ENCODE measurements at places on chromosomes 7 and 10.

- no peak for DNase-seq
Measured at GRCh38 chr10:21432266-21432665, 93.2 kb downstream of the SKIDA1 start.

GRCh38 chr10:115977855-115978254 lies 295.2 kb downstream of the GFRA1 start:
- no peak for DNase-seq

GRCh38 chr7:41581041-41581440 lies 121.8 kb downstream of the INHBA start:
- no peak for DNase-seq

GRCh38 chr7:108077709-108078108 lies 52.5 kb downstream of the LAMB4 start:
- DNase-seq, result no peak

DNA sequence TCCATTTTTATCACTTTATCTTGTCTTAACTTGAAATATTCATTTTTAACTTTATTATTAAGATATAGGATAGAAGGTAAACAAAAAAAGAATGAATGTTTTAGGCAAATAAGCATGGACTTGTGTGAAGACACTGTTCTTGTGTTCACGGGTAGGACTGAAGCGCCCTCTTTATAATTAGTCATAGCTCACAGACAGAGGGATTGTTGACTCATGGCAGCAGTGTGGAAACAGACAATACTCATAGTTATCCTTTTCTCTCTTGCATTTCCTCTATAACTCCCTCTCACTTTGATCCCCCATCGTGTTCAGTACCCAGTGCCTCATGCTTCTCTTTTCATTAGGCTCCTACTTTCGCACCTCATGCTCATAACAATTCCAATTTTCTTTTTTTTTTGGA lies 731.8 kb downstream of the PHTF2 start:
- DNase-seq, result no peak

- no peak for DNase-seq
Measured at GRCh38 chr10:80141696-80142460, 9.3 kb downstream of the PLAC9 start.

DNA sequence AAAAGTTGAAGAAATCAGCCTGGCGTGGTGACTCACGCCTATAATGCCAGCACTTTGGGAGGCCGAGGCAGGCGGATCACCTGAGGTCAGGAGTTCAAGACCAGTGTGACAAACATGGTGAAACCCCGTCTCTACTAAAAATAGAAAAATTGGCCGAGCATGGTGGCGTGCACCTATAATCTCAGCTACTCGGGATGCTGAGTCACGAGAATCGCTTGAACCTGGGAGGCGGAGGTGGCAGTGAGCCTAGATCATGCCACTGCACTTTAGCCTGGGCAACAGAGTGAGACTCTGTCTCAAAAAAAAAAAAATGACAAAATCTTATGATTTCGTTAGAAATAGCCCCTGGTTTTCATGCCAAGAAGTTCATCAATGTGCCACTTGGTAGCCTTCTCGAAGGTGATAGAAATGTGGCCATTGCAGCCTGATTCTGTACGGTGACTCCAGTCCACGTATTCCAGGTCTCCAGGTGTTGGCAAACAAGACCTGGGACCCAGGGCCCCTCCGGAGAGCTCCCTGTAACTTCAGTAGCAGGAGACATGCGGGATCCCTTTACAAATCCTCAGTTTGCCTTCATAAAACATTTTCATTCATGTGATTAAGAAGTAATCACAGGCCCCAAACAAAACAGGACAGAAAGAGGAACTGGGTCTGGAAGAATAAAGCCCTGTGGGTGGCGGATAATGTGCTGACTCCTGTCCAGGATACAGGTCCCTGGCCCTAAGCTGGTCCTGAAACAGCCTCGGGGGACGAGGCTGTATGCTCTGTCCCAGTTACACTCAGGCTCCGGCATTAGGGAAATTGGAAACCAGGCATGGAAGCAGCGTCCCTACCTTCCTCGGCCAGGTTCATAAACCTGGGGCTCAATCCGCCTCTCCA lies 207.3 kb upstream of the SH2B2 start:
- no peak for DNase-seq

DNA sequence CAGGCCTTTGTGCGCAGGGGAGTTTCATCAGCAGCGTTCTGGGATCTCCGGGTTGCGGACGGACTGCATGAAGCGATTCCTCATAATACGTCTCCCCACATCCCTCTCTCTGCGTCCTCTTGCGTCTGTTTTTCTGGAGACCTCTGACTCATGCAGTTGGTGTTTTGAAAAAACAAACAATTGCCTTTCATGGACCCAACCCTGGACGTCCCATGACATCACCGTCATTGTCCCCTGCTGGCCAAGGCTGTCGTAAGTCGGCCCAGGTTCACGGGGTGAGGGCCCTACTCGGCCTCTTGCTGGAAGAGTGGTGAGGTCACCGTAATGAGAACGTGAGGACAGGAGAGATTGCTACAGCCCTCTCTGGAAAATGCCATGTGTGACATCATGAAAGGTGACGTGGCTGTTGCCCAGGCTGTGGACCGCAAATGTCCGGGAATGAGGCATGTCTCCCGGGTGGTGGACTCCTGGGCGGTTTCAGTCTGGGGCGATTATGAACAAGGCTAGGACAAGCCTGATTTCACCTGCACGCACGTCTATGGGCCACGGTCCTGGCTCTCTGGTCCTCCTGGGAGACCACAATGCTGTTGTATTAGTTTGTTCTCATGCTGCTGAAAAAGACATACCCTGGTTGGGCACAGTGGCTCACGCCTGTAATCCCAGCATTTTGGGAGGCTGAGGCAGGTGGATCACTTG lies 9.8 kb upstream of the MAFK start:
- DNase-seq, result no peak

DNA sequence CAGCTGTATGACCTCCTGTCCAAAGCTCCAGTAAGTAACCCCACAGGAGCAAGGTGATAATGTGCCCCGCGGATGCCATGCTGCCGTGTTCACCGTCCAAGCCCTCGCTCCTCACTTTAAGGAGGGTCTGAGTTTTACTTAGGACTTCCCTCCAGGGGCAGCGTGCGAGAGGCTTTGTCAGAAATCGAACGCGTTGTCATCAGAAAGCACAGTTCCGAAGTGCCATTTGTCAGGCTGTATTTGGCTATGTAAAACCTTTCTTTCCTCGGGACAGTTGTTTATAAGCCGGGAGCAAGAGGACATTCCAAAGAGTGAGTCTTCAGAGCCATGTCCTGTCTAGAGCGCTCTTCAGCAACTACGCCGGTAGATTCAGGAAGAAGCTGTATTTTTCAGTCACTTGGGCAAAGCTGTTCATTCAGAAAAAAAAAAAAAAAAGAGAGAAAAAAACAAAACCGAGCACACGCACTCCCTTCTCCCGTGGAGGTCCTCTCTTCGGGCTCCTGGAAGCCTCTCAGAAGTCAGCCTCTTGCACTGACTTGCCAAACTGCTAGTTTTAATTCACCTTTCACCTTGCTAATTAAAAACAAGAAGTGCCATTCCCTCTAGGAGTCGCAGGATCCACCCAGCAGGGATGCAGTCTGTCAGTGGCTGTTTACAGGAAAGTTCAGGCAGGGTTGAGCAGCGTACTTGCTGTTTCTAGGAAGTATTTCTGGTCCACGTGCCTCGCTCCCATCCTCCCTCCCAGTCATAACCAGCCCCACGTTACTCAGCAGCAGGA lies at the start of gene SEMA3E:
Gene SEMA3E (minus strand): TSS at position 676 of the 778 bp plus-strand sequence.
- DNase-seq, result no peak

- DNase-seq, result no peak
Measured at GRCh38 chr7:104124469-104124868, 83.3 kb downstream of the ORC5 start.

DNA sequence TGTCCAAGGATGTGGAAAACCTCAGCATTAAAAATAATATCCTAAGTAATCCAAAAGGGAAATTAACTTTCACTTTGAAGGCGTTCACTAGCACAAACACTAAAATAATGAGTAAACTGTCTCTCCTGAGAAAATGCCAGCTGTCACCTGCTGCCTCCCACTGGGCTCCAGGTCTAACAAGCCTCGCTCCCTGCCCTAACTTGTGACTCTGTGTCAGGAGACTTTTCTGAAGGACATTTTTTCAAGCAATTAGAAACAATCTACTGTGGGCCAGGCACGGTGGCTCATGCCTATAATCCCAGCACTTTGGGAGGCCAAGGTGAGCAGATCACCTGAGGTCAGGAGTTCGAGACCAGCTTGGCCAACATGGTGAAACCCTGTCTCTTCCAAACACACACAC lies 72.8 kb upstream of the GLCCI1 start:
- no peak for DNase-seq

GRCh38 chr7:128194533-128195282 lies 46.4 kb upstream of the LEP start:
- DNase-seq, result no peak

DNA sequence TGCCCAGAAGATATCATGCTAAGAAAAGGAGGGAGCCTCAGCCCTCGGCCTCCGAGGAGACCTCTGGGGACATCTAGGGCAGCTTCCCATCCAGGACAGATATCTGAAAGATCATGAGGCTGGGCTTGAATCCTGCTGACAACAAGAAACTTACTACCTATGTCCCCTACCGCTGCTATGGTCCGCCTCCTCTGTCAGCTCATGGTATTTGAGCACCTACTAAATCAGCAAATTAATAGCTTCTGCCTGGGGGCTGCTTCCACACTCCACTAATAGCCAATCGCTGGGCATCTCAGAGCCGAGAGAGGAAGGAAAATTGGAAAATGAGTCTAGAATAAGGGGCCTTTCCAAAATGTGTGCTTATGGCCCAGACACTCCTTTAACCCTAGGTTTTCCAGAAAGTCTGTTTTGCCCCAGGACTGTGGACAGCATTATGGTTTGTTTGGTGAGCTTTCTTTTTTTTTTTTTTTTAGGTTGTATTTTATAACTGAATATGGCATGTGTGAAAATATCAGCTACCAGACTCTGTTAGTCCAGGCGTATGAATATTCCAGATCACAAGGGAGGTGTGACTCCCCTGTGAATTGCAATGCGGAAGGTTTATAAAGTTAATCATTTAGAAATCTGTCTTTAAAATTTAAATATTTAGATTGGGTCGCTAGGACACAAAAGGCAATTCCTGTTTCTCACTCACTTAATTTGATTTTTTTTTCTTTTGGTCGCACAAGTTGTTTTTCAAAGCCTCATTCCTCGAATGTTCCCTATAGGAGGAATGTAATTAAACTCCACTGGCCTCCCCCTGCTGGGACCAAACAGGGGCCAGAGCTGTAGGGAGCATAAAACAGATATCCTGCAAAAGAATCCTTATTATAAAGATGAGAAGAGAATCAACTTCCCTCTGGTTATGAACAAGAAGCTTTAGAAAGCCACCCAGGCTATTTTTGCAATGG lies 89.4 kb downstream of the PARP12 start:
- no peak for DNase-seq

GRCh38 chr7:76086070-76086469 lies 38.2 kb downstream of the MDH2 start:
- DNase-seq, result no peak

- DNase-seq, result no peak
Measured at GRCh38 chr10:11154333-11154732, 136.7 kb downstream of the CELF2 start.

- DNase-seq, result no peak
Measured at GRCh38 chr7:36820527-36821170, 96.4 kb upstream of the AOAH start.

GRCh38 chr7:99258501-99258900 lies 14.1 kb upstream of the MYH16 start:
- DNase-seq, result no peak

GRCh38 chr7:100691676-100692577 lies 2.1 kb downstream of the GIGYF1 start:
- peak; percentile 87 for DNase-seq

GRCh38 chr10:76336213-76336963 lies 905.0 kb downstream of the LRMDA start:
- no peak for DNase-seq

GRCh38 chr7:116521046-116521664 lies 3.7 kb upstream of the CAV1 start:
- no peak for DNase-seq

DNA sequence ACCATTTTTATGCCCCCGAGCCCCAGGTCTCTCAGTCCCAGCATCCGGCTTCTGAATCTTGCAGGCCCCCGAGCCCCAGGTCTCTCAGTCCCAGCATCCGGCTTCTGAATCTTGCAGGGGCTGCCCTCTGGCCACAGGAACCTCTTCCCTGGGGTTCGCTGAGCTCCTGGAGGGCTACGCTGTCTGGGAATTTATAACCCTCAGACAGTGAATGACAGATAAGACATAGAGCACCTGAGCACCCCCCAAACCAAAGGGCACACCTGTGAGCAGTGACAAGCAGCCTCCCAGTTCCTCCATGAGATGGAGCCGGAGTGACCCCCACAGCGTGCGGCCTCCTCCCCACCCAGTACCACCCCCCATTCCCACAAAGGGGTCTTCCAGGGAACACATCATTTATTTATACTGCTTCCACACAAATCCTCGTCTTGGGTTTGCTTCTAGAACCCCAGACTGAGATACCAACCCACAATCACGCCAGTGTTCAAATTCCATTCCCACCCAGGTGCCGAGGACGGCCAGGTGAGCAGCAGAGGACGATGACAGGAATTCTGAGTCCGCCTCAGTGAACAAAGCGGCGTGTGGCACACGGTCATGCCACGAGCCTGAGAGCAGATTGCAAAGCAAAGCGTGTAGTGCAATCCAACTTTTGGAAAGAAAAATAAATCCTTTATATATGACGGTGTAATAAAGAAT lies 57.7 kb upstream of the FAM20C start:
- DNase-seq, result no peak

DNA sequence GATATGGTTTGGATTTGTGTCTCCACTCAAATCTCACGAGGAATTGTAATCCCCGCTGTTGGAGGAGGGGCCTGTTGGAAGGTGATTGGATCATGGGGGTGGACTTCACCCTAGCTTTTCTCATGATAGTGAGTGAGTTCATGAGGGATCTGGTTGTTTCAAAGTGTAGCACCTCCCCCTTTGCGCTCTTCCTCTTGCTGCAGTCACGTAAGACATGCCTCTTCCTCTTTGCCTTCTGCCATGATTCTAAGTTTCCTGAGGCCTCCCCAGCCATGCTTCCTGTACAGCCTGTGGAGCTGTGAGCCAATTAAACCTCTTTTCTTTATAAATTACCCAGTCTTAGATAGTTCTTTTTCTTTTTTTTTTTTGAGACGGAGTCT lies 17.1 kb downstream of the CDNF start:
- DNase-seq, result no peak

Measured in CD4-positive, alpha-beta T cell treated with Interleukin-17A for 1 hour (primary cell).